ENCODE measurements at places on chromosomes 13 and 19.

DNA sequence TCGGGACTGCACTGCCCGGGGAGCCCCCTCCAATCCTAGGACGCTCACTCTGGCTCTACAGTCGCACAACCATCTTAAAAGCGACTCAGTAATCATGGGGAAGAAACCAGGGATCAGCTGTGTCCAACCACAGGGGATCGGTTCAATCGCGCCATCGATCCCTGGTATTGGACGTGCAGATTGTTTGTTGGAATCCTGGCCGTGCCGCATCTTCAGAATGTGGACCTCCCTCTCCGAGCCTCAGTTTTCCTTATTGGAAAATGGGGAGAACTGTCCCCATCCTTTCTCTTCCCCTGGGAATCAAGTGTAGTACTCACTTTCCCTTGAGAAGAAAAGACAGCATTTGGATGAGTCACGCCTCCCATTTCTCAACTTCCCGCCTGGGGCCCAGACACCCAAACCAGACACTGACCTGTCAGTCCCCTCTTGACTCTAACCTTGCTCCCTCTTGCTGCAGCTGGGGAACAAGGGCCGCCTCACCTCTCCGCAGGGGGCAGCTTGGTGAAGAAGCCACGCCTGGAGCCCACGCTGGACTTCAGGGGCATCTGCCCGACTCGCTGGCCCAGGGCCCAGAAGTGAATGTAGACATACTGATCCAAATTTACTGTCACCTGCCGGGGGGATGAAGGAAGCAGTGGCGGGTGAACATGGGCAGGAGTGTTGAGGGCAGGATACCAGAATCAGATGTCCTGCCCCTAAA lies 17.6 kb downstream of the EMP3 start:
- DNase-seq, result no peak

- no peak for DNase-seq
Measured at GRCh38 chr13:100063906-100064305, 25.0 kb upstream of the PCCA start.

DNA sequence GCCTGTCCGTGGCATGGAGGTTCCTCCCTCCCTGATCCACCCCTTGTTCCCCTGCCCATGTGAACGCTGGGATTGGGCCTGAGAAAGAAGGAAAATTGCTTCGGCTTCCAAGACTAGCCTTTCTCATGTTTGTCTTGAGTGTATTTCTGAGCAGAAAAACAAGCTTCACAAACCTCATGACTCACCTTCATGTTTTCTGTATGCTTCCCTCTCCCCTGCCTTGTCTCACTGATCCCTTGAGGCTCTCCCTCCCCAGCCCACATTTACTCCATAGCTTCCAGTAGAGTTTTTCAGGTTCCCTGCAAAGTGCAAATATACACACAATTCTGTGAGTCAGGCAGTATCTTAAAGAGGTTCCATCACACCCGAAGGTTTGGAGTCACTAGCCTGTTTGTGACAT lies 572.4 kb downstream of the UQCRFS1 start:
- DNase-seq, result no peak

DNA sequence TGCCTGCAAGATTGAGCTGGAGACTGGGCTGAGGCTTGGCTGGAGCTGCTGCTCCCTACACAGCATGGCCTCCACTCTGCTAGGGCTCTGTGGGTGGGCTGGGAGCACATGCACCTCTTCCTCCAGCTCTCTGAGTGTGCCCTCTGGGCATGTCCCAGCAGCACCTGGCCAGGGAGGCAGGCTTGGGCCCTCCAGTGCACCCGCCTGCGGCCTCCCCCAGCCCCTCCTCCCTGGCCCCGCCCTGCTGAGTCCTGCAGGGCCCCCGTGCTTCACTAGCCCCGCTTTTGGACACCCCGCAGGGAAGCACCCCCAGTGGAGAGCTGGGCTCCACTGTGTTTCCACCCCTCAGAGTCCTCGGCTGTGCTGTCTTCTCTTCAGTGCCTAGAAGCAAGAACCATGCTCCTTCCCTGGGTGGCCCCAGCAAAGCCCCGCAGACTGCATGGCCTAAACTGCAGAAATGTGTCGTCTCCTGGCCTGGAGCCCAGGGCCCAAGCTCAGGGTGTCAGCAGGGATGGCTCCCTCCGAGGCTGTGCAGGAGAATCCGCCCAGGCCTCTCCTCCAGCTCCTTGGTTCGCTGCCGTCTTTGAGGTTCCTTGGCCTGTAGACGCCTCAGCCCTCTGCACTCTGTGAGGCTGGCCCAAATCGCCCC lies 5.0 kb upstream of the TEX29 start:
- DNase-seq, result no peak

DNA sequence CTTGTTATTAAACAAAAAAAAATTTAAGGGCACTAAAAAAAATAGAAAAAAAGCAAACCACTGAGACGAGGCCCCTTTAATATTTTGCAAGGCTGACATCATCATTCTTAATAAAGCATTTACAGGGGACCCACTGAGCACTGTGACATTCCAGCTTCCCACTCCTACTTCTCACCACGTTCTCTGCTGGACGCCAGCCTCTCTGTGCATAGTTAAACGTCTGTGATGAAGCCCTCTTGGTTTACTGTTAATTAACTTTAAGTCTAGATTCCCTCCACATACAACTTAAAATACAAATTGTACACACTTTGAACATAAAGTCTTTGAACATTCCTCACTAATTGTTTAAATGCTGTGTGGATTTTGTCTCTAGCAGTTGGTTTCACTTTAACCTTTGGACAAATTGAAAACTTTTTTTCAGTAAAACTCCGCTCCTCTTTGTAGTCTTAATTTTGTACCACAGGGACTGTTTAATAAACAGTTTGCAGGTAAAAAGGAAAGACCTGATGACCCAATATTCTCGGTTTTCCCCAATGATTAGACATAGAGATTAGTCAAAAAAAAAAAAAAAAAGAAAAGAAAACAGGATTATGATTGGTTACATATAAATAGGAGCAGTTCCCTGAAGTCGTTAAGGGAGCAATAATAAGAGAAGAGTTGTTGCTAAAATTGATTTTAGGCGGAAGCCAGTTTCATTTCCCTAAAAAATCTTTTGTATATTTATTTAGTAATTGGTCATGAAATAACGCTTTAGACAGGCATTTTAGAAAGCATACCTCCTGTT lies 219.8 kb downstream of the MZT1 start:
- DNase-seq, result no peak

GRCh38 chr19:51258165-51259160 lies 7.6 kb downstream of the SIGLECL1 start:
- DNase-seq, result no peak

DNA sequence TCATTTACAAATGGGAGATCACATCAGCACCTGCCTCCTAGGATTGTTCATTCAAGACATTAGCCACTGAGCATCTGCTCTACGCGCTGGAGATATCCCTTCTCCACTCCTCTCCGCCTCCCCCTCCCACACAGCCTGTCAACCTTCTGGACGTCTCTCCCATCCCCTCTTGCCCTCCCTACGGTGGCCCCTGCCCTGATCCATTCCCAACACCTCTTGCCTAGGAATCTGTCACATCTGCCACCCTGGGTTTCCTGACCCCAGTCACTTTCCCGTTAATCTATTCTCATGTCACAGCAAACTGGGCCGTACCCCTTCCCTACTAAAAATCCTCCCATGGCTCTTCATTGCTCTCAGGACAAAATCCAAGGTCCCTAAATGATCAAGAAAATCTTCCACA lies 10.3 kb downstream of the DYRK1B start:
- no peak for DNase-seq

DNA sequence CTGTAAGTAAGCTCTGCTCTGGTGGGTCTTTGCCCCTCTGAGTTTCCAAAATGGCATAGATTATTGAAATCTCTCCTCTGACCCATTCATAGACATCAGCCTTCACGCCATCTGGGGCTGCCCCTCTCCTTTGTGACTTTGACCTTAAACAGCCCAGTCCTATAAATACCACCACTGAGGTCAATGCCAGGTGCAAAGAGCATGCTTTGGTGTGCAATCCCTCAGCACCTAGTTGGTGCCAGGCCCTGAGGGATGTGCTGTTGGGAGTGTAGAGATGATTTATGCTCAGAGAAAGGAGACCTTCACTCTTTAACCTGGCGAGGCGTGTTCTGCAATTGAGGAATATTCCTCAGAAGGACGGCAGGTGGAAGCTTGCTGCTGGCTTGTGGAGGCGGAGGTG lies 121.7 kb upstream of the TSHZ3 start:
- no peak for DNase-seq

- DNase-seq, result no peak
Measured at GRCh38 chr19:15874821-15875474, 22.9 kb downstream of the CYP4F2 start.

DNA sequence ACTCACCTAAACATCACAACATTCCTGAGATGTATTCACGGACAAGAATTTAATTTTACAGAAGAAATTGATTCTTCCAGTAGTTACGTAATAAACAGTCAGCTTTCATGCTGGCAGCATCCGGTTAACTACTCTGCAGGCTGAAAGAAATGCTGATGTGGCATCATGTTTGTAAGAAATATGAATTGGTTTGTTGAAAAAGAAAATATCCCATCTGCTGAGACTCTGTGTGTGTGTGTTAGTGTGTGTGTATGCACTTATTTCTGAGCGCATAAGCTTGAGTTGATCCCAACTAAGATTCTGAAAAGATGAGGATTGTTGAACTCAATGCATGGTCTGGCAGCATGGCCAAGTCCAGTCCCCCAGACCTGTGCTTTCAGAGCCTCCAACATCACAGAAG lies 74.3 kb upstream of the FAM216B start:
- DNase-seq, result no peak

DNA sequence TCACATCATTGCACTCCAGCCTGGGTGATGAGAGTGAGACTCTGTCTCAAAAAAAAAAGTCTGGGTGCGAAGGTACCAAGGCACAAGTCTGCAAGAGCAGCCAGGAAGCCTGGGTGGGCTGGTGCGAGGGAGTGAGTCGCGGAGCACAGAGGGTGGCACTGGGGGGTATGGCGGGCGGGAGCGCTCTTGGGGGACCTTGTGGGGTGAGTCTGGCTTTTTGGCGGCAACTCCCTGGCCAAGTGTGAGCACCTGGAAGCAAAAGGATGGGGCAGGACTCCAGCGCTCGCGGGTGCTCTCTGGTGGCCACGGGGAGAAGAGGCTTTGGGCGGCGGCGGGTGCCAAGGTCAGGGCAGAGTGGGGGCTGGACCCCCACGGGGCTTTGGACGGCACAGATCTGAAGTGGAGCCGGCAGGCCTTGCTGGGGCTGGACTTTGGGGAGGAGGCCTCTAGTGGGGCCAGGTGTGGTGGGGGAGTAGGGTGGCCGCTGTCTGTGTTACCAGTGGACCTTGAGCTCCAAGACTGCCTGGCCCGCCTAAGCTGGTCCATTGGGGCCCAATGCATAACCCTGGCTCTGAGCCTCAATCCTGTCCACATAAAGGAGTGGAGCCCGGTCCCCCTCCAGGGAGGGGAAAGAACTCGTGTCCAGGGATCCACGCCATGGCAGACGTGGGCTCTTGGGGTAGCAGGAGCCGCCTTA lies 1.6 kb downstream of the P2RY11 start:
- peak; percentile 78 for DNase-seq

DNA sequence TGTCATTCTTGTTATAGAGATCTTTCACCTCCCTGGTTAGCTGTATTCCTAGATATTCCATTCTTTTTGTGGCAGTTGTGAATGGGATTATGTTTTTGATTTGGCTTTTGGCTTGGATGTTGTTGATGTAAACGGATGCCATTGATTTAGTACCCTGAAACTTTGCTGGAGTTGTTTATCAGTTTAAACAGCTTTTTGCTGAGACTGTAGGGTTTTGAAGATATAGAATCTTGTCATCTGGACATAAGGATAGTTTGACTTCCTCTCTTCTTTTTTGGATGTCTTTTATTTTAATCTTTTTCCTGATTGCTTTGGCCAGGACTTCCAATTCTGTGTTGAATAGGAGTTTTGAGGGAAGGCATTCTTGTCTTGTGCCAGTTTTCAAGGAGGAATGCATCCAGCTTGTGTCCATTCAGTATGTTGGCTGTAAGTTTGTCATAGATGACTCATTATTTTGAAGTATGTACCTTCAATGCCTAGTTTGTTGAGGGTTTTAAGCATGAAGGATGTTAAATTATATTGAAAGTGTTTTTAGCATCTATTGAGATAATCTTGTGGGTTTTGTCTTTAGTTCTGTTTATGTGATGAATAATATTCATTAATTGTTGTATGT lies 16.8 kb downstream of the ZNF431 start:
- DNase-seq, result no peak

DNA sequence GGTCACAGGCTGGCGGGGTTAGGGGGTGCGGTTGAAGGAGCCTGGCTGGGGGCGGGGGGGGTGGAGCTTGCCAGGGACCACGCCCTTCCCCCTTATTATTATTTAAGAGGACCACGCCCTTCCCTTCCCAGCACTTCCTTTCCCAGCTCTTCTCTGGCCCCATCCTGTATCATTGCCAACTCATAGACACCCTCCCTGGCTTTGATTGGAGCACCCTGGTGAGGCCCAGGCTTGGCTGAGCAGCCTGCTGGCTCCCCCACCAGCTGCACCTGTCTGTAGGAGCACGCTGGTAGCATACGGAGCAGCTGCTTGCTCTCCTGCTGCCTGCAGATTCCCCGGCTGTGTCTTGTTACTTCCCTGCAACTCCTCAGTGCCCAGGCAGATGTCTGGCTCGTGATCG lies 62.5 kb upstream of the PDX1 start:
- DNase-seq, result no peak

GRCh38 chr19:7509625-7510024 lies 6.3 kb upstream of the ZNF358 start:
- no peak for DNase-seq

GRCh38 chr13:110420626-110421025 lies 113.5 kb downstream of the COL4A2 start:
- DNase-seq, result no peak

- DNase-seq, result no peak
Measured at GRCh38 chr13:67259208-67259607, 29.1 kb upstream of the PCDH9 start.

GRCh38 chr19:28785971-28786370 lies 427.0 kb downstream of the UQCRFS1 start:
- no peak for DNase-seq

GRCh38 chr19:56272161-56272798 lies at the start of gene EDDM13:
Gene EDDM13 (plus strand): TSS chr19:56272748. CDS start chr19:56272835, 87 bp downstream.
- DNase-seq, result no peak

GRCh38 chr19:45693106-45693788 lies 781 bp downstream of the QPCTL start:
- DNase-seq, result peak; percentile 77

DNA sequence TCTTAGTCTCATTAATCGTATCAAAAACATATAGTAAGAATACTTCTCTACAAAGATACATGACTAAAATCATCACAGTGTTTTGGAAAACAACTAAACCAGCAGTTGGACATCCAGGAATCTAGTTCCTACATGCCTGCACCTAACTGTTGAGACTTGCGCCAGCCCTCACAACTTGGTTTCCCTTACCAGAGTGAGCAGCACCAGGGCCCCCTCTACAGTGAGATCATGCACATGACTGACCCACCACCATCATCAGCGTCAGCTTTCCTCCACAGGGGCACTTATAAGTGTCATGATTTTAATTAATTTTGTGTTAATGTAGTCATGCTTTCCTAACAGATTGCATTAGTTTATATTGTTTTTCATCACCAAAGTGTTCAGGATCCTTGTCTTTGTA lies 1322.0 kb downstream of the EFNB2 start:
- no peak for DNase-seq

GRCh38 chr13:62110079-62110478 lies 694.4 kb upstream of the PCDH20 start:
- no peak for DNase-seq
